Islet precursor cell (in vitro differentiated cells): ENCODE measurements at places on chromosomes 4 and X.
A peak's percentile ranks its signal among the peaks of the same experiment; 100 is the strongest.

GRCh38 chr4:55030589-55030988 is 94.8 kb downstream of the KDR start:
- DNase-seq = no peak

DNA sequence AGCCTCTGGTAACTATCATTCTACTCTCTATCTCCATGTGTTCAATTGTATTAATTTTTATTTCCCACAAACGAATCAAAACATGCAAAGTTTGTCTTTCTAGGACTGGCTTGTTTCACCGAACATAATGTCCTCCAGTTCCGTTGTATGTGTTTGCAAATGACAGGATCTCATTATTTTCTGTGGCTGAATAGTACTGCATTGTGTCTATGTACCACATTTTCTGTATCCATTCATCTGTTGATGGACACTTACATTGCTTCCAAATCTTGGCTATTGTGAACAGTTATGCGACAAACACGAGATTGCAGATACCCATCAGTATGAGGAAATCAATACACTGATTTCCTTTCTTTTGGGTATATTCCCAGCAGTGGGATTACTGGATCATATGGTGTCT is 8.4 kb upstream of the LDOC1 start:
- DNase-seq = no peak

- no peak for DNase-seq
These were observed 136.6 kb downstream of the AFF1 start for GRCh38 chr4:87071401-87071800.

- DNase-seq = no peak
These were observed 347.4 kb downstream of the FAM47B start for GRCh38 chrX:35289952-35290351.

GRCh38 chrX:44071847-44072551 is 98.8 kb upstream of the NDP start:
- DNase-seq = peak; percentile 55

GRCh38 chrX:18578546-18578945 is 93.4 kb downstream of the RS1 start:
- no peak for DNase-seq

DNA sequence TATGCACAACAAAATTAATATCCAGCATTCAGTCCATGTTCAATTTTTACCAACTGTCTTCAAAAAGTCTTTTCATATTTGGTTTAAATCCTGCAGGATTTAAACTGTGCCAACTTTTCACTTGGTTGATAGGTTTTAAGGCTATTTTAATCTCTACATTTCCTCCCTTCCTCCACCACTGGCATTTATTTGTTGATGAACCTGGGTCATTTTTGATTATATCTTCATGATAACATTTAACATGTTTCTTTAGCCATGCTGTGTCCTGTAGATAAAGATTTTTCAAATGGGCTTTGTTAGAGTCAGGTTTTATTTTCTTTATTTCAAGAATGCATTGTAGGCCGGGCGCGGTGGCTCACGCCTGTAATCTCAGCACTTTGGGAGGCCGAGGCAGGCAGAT is 216.4 kb downstream of the ARHGAP10 start:
- DNase-seq = no peak

GRCh38 chrX:97039363-97040029 is 155.8 kb downstream of the RPA4 start:
- no peak for DNase-seq

GRCh38 chr4:123503698-123504363 is 107.2 kb downstream of the SPRY1 start:
- no peak for DNase-seq

- no peak for DNase-seq
These were observed 30.5 kb upstream of the TTC29 start for GRCh38 chr4:146976145-146976544.

DNA sequence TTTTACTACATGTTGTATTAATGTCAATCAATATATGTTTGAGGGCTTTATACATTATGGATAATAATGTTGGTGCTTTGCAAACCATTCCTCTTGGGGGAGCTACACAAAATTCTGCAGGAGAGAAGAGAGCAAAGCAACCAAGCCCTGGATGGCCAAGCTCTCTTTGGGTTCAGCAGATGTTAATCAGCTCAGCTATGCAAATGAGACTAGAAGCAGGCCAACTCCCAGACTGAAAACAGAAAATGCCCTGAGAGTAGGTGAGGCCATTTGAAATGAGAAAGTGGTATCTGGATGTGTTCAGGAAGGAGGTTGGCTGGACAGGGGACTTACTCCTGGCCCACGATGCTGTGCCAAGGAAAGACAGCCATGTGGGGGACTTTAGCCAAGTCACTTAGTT is 387.0 kb downstream of the BCOR start:
- no peak for DNase-seq

- DNase-seq = no peak
These were observed 56.5 kb upstream of the ACSL1 start for GRCh38 chr4:184882276-184882675.

DNA sequence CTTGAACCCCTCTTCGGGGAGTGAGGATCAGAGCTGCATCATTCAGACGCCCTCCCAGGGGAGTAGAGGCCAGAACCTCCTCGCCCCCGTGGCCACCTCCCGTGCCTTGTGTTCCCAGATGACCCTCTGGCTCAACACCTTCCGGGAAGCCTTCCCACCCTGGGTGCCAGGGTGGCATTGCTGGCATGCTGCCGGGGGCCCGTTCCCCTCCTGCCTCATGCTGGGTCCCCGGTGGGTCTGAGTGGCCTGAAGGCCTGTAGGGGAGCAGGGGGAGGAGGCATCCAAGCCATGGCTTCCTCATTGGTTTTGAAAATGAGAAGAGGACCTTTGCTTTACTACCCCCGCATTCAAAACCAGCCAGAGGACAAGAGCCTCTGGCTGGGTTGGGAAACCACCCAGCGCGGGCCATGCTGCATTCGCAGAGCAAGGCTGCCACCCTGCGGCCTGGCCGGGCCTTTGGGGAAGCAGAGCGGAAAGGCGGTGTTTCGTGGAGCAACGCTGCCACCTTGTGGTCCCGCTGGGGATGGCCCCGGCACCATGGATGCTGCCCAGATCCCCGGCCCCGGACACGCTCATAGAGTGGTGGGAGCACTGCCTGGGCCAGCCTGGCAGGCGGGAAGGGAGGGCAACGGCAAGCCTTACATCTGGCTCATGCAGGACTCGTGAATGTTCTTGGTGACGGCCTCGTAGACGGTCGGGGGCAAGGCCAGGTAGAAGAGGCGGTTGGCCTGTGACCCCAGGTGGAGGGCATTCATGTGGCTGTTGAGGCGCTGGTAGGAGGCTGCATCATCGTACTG is 11.9 kb downstream of the G6PD start:
- DNase-seq = peak; percentile 89

DNA sequence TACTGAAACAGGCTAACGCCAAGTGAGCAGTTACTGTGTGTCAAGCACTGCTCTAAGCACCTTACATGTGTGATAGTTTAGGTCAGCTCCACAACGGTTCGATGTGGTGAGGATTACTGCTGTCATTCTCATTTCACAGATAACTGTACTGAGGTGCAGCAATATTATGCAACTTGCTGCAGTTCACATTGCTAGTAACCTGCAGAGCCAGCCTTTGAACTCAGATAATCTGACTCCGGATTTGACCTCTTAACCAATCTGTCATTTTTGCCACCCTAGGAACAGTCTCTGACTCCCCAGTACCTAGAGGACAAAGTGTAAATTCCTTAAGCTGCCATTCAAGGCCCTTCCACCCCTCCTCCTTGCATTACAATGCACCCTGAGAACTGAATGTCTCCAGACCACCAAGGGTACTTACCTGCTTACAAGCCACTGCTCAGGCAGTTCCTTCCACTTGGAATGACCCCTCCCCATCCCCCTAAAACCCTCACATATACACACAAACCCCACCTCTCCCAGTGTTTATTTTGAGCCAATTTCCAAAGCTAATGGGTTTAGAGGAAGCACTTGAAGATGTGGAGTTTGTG is 24.9 kb downstream of the EFNB1 start:
- no peak for DNase-seq

GRCh38 chr4:95549246-95550114 is 707 bp upstream of the UNC5C start:
- DNase-seq = no peak

DNA sequence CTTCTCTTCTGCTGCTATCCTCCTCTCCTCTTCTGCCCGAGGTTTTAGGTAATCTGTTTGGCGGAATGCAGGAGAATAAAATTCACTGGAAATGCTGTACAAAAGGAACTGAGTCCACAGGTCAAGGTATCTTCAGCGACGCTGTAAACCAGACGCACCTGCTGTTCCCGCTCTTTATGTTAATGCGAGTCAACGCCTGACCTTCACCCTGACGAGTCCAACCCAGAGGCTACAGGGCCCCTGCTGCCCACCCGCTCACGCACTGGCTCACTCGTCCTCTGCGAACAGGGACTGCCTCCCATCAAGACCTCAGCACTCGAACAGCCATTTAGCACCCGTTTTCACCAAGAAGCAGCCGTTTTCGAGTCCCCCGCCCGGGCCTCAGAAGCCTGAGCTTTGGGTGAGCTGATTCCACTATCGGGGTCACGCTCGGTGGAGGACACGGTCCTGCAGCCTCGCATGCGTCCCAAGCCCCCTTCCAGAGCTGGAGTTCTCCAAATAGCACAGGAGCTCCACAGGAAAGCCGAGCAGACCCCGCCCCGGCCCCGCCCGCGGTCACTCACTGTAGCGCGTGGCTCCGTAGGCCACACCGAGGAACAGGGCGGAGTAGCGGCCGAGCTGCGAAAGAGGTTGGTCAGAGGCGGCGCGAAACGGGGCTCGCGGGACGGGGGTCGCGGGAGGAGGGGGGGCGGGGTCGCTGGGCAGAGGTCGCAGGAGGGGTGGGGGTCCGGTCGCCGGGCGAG is 556 bp downstream of the ATP5ME start:
- no peak for DNase-seq

DNA sequence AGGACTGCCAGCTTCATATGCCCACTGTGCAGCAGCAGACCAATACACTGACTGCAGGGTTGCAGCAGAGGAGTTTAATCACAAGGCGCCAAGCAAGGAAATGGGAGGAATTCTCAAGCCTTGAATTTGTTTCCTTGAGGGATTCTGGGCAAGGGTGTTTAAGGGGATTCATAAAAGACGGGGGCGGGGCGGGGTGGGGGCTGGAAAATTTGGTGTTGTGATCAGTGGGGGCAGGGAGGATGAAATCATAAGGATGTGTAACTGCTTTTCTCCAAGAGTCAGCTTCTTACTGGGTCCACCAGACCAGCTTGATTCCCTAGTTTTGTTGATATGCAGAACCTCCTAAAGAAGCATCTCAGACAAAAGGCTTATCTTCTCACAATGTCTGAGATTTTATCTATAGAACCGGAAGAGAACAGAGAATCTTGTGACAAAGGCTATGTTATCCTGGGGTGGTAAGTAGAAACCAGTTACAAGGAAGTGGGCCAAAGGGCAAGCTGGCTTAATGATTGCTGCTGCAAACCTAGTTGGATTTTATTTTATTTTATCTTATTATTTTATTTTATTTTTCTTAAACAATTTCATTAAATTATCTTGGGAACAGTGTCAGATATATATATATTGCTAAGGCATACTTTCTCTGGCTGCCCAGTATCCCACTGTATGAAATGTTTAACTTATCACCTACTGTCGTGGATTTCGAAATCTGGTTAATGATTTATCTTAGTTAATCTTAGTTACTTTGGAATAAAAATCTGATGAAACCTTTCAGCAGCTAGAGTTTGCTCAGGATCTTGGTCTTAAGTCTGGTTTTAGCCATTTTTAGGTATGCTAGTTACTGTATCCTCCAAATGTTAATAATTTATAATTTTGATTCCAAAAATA is 276.4 kb downstream of the RPA4 start:
- DNase-seq = peak; percentile 76

DNA sequence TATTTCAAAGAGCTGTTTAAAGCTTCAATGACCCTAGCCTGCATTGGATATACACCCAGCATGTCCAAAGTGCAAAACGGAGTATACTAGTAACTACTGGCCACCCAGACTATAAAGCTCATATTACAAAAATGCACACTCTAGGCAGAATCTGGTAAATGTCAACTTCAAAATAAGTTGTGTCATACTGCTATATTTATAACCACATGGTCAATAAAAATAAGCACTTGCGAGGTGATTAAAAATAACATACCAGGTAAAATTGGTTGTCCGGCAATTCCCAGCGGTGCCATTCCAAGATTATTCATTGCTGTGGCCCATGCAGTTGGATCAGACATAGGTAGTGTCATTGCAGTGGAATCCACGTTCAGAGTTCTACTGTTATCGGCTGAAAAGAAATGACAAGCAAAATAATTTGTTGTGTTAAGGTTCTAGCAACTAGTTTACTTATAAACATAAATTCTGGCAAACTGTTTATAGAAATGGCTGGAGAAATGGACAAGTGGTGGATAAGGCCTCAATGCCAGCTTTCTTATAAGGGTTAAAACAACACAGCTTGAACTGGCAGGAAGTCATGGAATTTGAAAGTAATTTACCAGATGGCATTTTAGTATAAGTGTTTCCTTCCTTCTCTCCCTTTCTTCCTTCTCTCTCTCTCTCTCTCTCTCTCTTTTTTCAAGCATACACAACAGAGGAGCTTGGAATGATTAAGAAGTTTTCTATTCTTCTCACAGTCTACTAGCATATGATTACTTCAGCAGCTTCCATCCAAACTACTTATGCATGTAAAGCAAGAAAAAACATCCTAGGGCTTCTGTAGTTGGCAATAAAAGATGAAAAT is 199.9 kb downstream of the ENOX2 start:
- no peak for DNase-seq

DNA sequence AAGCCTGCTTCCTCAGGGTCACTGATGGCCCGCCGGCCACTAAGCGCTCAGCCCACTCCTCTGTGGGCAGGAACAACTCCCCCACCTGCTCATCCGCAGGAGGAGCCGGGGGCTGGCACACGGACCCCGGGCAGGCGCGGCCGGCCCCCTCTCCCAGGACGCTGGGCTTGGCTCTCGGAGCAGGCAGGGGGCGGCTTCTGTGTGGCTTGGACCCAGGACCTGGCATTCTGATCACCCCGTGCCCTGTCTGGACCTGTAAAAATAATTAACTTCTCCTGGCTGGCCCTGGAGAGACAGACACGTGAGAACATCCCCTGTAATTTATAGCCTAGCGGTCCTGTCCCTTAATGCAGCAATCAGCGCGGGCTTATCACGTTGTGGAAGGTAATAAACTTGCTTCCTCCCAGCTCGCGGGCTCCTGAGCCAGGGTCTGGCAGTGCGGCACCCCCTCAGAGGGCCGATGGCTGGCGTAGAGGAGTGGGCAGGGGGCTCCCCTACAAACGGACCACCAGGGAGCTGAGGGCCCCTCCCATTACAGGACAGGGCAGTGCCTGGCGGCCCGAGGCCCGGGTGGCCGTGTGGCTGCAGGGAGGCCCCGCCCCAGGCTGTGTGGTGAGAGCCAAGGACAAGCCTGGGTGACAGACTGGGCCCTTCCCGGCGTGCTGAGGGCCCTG is 84.5 kb upstream of the NKX1-1 start:
- no peak for DNase-seq

- DNase-seq = no peak
These were observed 93.6 kb downstream of the LIMCH1 start for GRCh38 chr4:41631523-41631922.

- peak; percentile 40 for DNase-seq
These were observed 77.0 kb downstream of the AFAP1 start for GRCh38 chr4:7862561-7863192.
